Dermis microvascular lymphatic vessel endothelial cell (primary cell): ENCODE measurements at places on chromosomes 4 and X. TPM values are rescaled to one million over a fixed set of nuclear protein-coding genes. Genes with fewer than 3 reads are reported as not detected.

SH3D19 gene
- total RNA-seq, result 32.7 and 43.0 TPM in 2 replicates

ABCG2 gene
- total RNA-seq, result 11.6 and 13.6 TPM in 2 replicates

FHIP1A gene
- total RNA-seq, result 0.39 and 0.76 TPM in 2 replicates

SMARCA1 gene
- total RNA-seq, result 16.4 and 21.7 TPM in 2 replicates

ANOS1 gene
- total RNA-seq, result 0.26 and 0.63 TPM in 2 replicates

ATP1B4 gene
- not detected in 2 replicates for total RNA-seq

MAGEB18 gene
- total RNA-seq, result not detected in 2 replicates

FAM47E gene
- total RNA-seq, result 0.13 and 0.26 TPM in 2 replicates

PRRG3 gene
- total RNA-seq, result not detected in 2 replicates

EREG gene
- total RNA-seq, result under 0.01 TPM in 1 of 2 replicates, not detected in the other

ODAPH gene
- not detected in 2 replicates for total RNA-seq

TBC1D9 gene
- total RNA-seq, result 47.2 and 68.8 TPM in 2 replicates
